CD4-positive, alpha-beta T cell treated with Interleukin-6 for 4 hours (primary cell): ENCODE measurements at places on chromosomes 4 and X.

DNA sequence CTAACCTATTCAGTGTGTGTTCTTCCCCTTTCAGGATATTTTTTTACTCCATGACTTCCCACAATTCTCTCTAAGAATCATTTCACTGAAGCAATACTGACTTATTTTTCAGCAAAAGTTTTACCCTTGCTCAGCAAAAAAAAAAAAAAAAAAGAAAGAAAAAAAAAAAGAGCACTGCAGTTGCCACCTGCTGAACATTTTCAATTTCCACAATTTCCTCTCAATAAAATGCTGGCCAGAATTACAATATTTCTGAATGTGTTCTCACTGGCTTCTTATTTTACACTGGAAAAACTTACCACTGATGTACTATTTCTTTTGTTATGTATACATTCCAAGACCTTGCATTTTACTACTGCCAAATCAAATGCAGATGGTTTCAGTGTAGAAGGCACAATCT lies 210.4 kb downstream of the PAPSS1 start:
- DNase-seq, result no peak

DNA sequence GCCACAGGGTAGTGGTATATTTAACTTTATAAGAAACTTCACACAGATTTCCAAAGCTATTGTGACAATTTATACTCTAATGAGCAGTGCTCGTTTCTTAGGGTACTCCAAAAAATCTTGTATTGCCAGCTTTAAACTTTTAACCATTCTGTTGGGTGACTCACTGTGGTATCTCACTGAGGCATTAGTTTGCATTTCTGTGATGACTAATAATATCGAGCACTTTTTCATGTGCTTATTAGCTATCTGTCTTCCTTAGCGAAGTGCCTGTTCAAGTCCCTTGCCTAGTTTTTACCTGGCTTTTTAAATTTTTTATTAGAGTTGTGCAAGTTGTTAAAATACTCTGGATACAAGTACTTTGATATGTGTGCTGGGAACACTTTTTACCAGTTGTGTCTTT lies 5.5 kb downstream of the PNMA3 start:
- no peak for DNase-seq

- DNase-seq, result no peak
Observed at GRCh38 chr4:112927544-112927943, 121.9 kb upstream of the ANK2 start.

- peak; percentile 72 for DNase-seq
Observed at GRCh38 chr4:1345903-1346780, 866 bp upstream of the UVSSA start.

DNA sequence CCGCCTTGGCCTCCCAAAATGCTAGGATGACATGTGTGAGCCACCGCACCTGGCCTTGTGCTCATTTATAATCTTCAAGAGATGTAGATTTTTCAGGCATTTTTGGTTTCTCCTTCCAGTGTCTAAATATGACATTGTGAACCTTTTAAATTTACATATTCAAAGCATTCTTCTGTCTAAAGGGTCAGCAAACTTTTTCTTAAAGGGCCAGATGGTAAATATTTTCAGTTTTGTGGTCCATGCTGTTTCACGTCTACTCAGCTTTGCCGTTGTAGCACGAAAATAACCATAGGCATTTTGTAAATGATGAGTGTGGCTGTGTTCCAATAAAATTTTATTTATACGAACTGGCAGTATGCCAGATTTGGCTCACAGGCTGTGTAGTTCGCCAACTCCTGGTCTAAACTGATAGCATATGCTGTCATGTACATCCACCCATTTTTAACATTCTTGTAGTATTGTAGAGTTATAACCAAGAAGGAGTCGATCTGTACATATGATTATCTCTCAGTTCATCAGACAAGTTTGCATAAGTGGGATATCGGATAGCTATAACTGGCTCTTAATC lies 12.7 kb upstream of the GCNA start:
- no peak for DNase-seq

DNA sequence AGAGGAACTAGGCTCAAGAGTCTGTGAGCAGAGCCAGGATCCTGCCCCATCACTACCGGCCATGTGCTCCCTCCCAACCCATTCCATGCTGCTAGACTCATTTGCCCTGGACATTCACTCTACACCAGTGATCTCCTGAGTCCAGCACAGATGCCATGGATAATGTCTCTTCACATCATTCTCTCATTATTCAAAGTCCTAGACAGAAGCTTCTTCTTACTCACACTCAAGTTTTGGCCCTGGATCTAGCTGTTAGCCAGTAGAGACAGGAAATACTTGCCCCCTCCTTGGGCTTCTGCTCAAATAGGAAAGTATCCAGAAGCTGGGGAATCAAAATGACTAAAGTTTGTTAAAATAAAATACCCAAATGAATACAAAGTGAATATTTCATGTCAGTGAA lies 266.8 kb upstream of the LDB2 start:
- DNase-seq, result no peak

DNA sequence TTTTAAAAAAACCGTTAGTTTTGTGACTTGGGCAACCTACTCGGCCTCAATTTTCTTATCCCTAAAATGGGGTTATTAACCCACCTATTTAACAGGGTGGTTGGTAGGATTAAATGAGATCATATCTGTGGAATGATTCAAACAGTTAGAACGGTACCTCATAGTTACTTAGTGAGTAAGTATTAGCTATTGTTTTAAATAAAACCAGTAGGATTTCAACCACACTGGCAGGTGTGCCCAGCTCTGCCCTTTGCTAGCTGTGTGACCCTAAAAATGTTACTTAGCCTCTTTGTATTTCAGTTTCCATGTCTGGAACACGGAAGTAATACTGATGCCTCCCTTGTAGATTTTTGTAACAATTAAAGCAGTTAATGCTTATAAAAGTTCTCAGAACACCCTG lies 225.8 kb upstream of the SPRY1 start:
- DNase-seq, result no peak

DNA sequence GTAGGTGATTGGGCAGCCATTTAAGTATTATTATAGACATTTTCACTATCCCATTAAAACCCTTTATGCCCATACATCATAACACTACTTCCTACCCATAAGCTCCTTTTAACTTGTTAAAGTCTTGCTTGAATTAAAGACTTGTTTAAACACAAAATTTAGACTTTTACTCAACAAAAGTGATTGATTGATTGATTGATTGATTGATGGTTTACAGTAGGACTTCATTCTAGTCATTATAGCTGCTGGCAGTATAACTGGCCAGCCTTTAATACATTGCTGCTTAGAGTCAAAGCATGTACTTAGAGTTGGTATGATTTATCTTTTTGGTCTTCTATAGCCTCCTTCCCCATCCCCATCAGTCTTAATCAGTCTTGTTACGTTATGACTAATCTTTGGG lies 16.3 kb downstream of the HPRT1 start:
- no peak for DNase-seq

DNA sequence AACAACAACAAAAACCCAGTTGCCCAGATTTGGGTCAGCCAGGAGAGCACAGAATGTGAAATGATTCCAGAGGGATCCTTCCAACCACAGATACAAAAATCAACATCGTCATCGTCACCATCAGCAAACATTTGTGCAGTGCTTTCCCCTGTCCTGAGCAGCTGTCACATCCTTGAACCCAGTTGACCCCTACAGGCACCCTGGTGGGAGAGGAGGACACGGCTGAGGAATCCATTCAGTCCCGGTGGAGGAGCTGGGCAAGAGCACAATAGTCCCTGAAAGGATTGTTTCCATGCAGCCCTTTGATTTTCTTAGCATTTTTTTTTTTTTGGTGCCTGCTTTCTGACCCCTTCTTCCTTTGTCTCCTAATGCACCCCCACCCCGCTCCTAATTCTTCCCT lies 37.1 kb upstream of the STX18 start:
- DNase-seq, result no peak

- no peak for DNase-seq
Observed at GRCh38 chr4:87243426-87244053, 23.1 kb upstream of the KLHL8 start.

DNA sequence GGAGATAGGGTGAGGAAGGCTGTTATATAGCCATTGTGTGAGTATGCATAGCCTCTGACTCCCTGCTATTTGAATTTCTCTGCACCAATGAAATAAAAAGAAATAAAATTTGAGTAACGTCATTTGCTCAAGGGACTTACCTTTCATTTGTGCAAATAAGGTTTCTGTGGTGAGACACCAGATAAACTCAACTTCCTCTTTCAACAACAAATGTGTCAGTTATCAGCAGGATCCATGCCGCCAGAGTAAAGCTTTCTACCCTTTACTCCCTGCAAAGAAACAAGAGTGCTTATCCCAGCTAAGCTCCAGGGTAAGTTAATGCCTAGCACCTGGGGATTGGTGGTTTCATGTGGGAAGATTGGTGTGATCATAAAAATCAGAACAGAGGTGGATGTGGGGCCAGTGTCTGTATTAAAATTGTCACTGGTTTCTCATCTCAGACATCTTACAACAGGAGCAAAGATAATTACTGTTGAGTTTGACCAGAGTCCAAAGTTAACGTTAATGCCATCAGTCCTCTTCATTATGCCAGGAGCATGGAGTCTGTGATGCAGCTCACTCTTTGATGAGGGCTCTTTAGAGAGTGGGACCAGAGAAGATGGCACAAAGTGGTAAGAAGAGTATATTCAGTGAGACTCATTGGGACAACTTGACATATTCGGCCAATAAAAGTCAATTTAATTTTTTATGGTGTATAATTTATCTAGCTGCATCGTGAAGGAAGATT lies at the start of gene P2RY10:
Gene P2RY10, plus strand, starts transcription at position 206 of the 727 bp plus-strand sequence. CDS start 15,130 bp downstream, outside the sequence.
- peak; percentile 49 for DNase-seq

DNA sequence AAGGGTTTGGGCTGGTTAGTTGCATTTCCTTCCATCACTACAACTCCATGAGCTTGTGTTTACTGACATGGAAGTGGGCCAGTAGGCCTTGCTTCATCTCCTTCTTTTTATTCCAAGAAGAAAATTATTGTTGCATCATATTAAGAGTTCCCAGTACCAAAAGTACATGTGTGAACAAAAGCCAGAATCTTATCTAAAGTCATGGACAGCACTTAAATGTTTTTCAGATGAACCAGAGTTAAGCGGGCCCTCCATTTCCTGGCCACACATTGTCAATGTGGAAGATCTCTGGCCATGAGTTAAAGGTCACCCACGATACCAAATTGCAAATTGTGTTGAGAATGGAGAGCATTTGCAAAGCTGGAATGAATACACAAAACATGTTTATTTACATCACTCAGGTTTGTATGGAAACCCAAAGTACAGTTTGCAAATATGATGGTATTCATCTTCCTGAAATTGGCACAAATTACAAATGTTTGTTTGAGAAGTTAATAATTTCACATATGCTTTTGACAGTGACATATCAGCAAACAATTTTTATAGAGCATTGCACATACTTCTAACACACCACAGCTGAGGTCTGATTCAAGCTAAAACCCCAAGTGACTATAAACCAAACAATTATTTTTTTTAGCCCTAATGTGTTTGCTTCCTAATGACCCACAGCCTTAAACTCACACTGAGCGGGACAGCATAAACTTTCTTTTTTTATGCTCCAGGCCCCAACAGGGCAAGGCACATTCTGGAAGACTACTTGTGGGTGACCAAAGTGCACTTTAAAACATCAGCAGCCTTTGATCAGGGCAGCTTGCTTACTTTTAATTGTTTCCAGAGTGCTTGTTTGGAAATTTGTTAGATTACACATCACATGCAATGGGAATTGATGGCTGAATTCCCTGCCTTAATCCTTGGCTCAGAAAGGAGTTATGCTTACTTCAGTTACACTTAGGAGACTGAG lies 502.9 kb upstream of the SLIT2 start:
- DNase-seq, result no peak

DNA sequence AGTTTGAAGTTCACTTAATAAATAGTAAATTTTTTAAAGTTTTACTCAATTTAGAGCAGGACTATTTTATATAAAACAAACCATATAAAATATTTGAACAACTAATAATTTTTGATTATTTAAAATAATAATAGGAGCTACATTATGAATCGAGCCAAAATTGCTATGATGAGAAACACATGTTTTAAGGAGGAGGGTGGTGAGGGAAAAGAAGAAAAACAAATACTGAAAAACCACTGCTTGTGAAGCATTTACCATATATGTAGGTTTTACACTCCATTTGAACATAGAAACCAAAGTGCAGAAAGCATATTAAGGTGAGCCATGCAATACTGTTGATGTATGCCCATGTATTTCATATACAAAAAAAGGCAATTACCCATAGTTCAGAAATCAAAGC lies 448.9 kb downstream of the FSTL5 start:
- no peak for DNase-seq

- no peak for DNase-seq
Observed at GRCh38 chr4:133866328-133866699, 335.3 kb downstream of the PABPC4L start.

GRCh38 chr4:102705391-102705935 lies 55.3 kb downstream of the MANBA start:
- DNase-seq, result no peak
